ENCODE measurements at places on chromosomes 3 and 15.
A peak's percentile ranks its signal among the peaks of the same experiment; 100 is the strongest.

DNA sequence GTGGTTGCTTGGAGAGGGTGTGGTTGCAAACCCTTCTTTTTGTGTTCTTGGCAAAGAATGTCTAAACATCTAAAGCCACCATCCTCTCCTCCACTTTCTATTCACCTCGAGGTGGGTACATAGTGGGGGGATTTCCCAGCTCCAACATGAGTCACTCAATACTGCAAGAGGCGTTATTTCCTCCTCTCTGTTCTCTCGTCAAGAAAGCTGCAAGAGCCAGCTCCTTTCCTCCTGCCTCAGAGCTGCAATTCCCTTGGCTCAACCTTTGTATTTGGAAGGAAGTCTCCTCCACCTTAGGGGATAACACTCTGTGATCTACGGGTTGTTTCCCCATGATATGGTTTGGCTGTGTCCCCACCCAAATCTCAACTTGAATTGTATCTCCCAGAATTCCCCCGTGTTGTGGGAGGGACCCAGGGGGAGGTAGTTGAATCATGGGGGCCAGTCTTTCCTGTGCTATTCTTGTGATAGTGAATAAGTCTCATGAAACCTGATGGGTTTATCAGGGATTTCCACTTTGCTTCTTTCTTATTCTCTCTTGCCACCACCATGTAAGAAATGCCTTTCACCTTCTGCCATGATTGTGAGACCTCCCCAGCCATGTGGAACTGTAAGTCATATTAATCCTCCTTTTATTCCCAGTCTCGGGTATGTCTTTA is 138.4 kb downstream of the PLCL2 start:
- no peak for DNase-seq

GRCh38 chr3:197224034-197224444 is 74.4 kb downstream of the DLG1 start:
- DNase-seq: peak; percentile 57

- no peak for DNase-seq
These were observed 178.2 kb upstream of the GOLIM4 start for GRCh38 chr3:168273917-168274316.

- no peak for DNase-seq
These were observed 253.8 kb downstream of the TLE3 start for GRCh38 chr15:69843900-69844304.

DNA sequence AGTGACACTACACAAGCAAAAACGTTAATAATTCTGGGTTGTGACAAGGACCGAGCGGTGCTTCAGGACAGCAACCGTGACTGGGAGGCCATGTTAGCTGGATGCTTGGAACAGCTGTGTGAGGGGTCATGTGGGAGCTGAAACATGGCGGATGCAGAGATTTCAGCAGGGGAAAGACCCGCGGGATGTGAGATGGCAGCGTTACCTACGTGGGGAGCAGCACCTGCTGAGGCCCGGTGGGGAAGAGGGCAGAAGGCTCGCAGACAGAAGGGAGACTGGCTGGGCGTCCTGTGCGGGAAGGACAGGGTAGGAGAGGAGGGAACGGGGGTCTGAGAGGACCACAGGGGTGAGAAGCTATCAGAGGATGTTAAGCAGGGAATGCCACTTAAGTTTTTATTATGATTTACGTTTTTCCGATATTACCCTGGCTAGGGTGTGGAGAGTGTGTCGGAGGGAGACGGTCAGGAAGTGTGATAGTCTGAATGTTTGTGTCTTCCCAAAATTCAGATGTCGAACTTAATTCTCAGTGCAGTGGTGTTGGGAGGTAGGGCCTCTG is 228.8 kb upstream of the LYSMD4 start:
- DNase-seq: no peak

DNA sequence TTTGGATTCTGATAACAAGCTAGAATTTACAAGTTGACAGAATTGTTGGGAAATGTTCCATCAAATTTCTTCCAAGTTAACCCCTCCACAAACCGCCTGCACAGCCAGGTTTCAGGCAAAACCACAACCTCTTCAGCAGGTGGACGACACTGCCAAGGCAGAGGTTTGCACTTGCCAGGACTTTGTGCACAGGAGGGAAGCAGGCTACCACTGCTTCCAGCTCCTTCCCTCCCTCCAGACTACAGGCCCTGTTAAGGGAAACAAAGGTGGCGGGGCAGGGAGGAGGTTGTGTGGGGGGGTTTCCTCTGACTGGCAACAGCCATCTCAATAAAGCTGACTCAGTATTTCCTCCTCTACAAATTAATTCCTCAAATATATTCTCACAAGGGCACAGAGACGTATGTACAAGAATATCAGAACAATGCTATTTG is 42.2 kb downstream of the TBC1D2B start:
- DNase-seq: no peak

GRCh38 chr3:38992117-38992760 is 59.5 kb downstream of the SCN11A start:
- DNase-seq: peak; percentile 84

DNA sequence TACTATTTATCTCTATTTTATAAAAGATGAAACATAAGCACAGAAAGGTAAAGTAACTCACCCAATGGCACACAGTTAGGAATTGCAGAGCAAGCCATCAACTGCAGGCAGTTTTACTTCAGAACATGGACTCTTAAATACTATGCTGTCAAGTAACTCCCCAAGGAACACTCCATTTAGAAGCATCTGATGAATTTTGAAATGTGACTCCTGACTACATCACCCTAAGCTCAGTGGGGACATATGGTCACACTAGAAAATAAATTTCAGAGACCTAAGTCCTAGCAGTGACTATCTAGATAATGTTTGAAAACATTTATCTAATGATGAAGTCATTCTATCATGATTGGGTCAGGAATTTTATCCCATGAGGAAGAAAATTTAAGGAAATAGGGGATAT is 272.8 kb upstream of the ARRDC4 start:
- no peak for DNase-seq

Measured in AG08395 (cell line).